Activated T-helper 1 cell treated with anti-CD3 and anti-CD28 coated beads, Interleukin-12 subunit alpha, Interleukin-12 subunit beta, Interleukin-2, Interleukin-4 antibody, amounts not matched to agents 30 ng/mL and 10 ng/mL and 1 ng/mL, durations not matched to agents 14 hours and 24 hours and 36 hours (primary cell): ENCODE measurements at places on chromosomes 1 and 21.
A peak's percentile ranks its signal among the peaks of the same experiment; 100 is the strongest.

DNA sequence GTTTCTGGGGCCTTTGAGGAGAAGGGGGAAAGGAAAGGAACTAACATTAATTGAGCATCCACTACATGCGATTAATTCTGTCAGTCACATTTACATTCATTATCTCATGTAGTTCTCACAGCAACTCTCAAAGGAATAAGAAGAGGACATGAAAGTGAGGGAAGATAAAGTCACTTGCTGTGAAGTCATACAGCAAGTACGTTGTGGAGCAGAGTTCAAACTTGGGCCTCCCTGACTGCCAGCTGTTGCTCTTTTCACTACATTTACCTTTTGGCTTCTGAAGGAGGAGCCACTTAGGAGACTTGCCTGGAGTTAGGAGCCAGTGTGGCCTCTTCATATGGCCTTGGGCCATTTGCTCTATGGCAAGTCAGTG is 6.2 kb downstream of the ZNF691 start:
- no peak for DNase-seq

DNA sequence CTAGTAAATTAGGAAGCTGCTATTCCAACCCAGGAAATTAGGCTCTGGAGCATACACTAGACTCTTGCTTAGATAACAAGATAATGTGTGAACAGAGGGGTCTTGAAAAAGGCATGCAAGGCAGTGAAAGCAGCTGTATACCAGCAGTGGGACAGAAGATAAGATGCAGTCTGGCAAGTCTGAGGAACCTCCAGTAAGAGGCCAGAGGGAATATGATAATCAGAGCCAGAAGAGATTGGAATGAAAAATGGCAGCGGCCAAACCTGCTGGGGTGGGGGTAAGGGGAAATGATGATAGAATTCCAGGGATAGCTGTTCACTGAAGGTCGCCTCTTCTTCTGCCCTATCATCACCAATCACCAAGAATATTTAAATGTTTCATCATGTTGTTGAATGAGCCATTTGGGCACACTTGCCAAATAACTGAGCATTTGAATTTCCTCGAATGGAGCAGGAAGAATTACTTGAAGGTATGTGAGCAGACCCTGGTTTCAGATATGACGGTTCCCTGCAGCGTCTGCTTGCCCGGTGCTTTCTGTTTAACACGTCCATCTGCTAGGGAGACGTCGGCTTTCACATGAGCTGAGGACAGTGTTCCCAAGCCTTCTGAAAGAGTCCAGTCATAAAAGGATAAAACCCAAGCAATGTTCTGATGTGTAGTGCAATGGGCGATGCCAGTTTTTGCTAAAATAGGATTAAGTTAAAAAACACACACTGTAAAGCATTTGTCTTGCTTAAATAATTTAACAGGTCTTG is 173.3 kb downstream of the RWDD3 start:
- no peak for DNase-seq

GRCh38 chr1:41640141-41640751 is 155.8 kb upstream of the EDN2 start:
- no peak for DNase-seq

- peak; percentile 85 for DNase-seq
Observed at GRCh38 chr1:44808938-44809917, 905 bp downstream of the BTBD19 start.

- DNase-seq: no peak
Observed at GRCh38 chr1:19427087-19427781, 58.1 kb downstream of the CAPZB start.

DNA sequence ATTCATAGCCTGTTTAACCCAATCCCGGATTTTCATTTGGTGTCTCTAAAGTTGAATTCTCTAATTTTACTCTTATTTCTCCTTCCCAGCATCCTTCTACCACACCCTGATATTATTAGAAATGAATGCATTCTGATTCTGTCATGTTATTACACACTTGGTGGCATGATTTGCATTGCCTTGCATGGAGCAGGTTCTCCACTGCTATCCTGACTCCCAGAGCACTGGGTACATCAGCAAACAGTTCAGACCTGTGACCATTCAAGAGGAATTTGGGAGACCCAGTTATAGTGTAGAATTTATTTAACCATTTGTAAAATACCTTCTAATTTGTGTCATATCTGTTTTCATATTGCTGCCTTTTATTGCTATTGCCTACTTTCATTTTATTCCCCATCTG is 2.6 kb downstream of the LRRC8B start:
- no peak for DNase-seq

- DNase-seq: no peak
Observed at GRCh38 chr1:245698860-245699259, 544.1 kb downstream of the KIF26B start.

GRCh38 chr1:85225624-85226380 is 25.0 kb upstream of the SYDE2 start:
- DNase-seq: no peak

- DNase-seq: no peak
Observed at GRCh38 chr1:197924516-197925123, 7.4 kb downstream of the LHX9 start.

DNA sequence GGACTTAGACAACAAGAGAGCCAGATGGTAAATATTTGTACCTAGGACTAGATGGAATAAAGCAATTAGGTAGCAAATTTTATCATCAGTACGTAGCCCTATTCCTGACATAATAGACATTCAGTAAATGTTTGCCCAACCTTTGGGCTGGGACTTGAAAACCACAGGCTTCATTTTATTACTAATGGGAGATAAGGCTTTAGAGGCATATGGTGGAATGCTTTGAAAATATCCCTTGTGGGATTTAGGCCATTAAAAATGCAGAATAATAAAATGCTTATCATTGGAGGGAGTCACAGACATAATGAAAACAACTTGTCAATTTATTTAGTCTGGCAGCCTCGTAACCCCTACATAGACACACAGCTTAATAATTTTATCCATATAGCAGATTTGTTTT is 296.1 kb upstream of the SPAG17 start:
- DNase-seq: no peak

- no peak for DNase-seq
Observed at GRCh38 chr1:233957691-233958090, 53.2 kb downstream of the SLC35F3 start.

DNA sequence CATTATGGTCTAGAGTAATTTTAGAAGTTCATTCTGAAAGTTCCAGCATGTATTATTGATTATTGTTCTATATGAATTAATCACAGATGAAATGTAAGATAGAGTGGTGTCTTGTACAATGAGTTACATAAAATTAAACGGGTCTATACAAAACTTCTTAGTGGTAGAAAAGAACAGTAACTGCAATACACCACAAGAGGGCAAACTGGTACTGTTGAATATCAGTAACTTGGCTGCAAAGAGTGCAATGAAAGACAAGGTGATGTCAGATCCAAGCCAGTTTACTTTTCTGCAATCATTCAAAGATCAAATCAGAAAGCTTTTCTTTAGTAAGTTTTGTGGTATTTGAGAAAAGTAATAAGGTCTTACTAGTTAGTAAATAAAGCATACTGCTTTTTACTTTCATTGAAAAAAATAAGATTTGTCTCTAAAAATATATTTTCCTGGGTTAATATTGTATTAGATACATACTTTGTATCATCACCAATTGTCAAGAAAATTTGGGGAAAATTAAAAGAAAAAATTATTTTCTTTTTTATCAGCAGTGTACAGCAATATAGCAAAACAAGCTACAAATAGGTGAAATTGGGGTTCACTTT is 66.4 kb upstream of the BTG3 start:
- DNase-seq: peak; percentile 24

GRCh38 chr1:211612786-211613107 is 33.8 kb upstream of the SLC30A1 start:
- no peak for DNase-seq
